ENCODE measurements at places on chromosomes 6 and 20.

DNA sequence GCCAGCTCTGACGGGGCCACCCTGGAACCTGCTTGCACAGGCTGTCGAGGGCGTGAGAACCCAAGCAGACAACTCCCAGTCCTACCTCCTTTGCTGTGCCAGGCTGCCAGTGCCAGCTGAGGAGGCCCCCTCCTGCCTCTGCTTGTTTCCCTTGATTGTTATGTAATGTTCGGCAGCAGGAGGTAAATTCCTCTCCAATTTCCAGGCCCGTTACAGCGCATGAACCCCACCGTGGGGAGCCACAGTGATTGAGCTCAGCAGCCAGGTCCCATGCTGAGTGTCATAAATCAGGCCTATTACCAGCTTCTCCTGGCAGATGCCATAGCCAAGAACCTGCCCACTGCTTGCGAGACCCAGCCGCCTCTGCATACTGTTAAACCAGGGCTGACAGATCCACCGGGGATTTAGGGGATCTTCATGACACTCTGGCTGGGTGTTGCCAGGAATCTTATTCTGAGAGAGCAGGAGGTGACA, 320.5 kb downstream of the DHX35 start:
- no peak for DNase-seq

DNA sequence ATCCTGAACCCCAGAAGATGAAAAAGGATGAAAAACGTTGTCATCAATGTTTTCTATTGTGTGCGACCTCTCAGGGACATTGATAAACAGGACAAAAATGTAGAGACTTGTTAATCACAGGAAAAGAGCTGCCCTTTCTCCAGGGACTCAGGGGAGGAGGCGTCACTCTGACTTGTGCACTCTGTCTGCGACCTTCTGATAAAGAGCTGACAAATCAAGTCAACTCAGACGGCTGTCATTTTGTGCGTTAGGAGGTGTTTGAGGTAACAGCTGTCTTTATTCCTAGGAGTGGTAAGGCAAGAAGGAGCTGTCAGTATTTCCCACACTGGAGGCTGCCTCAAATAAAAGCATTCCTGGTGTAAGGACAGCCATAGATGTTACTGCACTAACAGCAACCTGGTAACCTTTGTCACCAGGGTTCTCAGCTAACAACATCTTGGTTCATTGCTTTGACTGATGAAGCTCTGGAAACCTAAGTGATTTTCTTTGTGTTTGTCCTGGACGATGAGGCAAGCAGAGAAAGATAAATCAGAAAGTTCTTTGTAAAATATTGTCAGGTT, 38.6 kb upstream of the NXT1 start:
- DNase-seq: peak; percentile 18

GRCh38 chr6:10402648-10403311, 12.1 kb downstream of the TFAP2A start:
- no peak for DNase-seq

DNA sequence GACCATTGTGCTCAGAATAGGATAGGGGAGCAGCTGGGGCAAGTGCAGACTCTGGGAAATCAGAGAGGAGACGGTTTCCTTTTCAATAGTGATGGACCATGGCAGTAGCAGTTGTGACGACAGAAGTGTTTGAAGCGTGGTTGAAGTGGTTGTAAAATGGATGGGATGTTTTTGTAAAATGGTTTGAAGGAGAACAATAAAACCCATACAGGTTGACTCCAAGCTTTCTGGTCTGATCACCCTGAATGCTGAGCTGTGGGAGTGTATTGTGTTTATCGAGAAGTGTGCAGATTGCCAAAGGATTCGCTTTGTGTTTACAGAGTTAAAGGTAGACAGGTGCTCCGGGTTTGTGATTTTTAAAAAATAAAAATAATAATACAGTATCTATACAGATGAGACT, 255.2 kb upstream of the SULF2 start:
- DNase-seq: no peak

- no peak for DNase-seq
Measured at GRCh38 chr6:110528930-110529325, 52.5 kb upstream of the SLC22A16 start.

DNA sequence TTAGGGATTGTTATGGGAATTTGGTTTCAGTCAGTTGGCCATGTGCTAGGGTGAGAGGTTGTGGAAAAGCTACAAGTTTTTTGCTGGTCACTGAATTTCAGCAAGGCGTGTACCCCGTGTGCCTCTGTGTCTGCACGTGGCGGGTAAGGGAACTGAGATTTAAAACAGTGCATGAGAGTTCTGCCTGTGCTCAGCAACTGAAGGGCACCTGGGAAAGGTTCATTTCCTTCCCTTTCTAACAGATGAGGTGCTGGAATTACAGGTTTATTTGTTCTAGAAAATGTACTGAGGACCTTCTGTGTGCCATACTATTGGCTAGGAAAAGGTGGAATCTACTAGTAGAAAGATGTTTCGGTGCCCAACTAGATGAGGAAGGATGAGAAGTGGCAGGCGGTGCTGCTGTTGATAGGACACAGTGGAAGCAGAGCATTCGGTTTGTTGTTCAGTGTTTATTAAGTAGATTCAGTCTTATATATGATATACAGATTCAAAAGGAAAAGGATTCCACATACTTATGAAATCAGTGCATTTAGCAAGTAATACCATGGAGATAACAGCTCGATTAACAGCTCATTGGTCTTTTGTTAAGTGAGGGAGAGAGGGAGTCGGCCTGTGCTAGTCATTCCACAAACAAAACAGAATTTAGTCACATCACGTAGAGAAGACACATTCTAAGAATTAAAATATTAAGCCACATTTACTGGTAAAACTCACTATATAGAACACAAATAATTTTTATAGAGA, 84.7 kb downstream of the ASXL1 start:
- DNase-seq: no peak

DNA sequence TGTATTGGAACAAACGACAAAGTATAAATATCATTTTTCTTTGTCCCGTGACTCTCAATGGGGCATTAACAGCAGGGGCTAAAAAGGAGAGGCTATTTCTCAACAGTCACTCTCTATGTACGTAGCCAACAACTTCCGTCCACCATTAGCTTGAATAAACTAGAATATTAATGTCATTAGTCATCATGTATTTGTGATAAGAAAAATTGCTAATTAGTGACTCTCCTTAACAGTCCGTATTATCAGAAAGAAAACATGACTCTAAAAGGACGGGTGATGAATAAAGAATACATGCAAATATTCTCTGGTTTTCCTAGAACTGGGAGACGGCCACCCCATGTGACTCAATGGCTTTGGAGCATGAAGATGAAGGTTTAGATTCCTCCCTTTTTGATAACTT, 18.6 kb downstream of the VIP start:
- DNase-seq: no peak

- DNase-seq: no peak
Measured at GRCh38 chr6:80733641-80734040, 627.2 kb downstream of the BCKDHB start.

DNA sequence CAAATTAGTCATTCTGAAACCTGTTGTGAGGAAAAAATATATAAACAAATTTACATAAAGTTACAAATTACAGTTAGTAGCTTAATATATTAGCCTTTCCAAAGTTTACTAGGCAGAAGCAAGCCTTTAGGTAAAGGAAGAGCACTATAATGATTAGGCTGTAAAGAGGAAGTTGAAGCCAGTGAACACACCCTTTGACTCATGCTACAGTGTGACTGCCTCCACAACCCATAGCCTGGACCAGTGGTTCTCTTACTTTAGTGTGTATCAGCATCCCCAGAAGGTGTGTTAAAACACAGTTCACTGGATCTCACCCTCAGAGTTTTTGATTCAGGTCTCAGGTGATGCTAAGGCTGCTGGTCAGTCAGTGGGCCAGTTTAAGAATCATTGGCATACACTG, 91.4 kb upstream of the DEFB112 start:
- DNase-seq: no peak

- DNase-seq: no peak
Measured at GRCh38 chr6:130696806-130697205, 130.4 kb upstream of the SMLR1 start.
